ENCODE measurements at places on chromosomes 2 and 18. TPM values are rescaled to one million over a fixed set of nuclear protein-coding genes. Genes with fewer than 3 reads are reported as not detected.

GRCh38 chr18:23194155-23194996 is 59.1 kb downstream of the CABLES1 start:
- peak; percentile 48 for DNase-seq

DNA sequence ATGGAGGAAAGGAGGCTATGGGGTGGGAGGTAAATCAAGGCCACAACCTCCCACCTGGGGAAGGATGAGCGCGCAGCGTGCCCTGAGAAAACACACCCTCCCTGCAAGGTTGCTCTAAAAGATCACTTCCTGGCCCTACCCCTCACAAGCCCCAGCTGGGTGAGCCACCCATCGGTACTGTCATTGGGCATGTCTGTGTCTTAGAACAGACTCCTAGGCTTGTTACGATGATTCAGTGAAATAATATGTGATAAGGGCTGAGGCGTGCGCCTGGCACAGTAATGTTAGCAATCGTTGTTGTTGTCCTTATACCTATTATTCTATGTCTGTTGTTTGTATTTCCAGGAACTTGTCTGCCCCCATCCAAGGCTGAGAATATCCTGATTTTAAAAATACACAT is 175.1 kb downstream of the ZFP36L2 start:
- peak; percentile 83 for DNase-seq

Gene DAW1
- not detected for total RNA-seq

Gene MOGAT1
- not detected for total RNA-seq

DNA sequence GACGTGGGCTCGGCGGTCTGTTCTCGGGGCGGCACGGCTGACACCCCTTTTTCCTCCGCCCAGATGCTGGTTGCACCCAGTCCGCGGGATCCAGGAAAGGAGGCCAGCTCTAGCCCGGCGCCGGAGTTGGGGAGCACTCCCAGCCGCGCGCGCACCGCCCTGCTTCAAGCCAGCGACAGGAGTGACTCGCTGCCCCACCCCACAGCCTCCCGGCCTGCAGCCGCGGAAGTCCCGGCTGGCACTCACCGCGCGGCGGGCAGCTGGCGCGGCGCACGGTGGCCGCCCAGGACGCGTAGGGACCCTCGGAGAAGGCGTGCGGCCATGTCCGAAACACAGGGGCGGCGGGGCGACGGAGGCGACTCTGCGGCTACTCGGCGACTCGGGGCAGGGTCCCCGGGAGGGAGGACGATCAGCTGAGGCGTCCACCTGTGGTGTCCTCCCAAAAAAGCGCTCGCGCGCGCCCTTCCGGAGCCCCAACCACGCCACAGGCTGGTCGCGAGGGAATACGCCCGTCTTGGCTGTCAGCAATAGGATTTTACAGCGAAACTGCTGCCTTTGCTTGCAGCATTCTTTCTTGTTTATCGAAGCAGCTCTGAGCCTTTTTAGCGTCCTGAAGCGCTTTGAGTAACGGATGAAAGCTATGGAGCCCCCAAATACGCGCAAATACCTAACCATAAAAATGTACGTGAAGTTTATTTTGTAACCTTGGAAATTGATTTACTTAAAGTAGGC is at the start of gene ACADL:
Gene ACADL (minus strand): TSS at position 507 of the 732 bp plus-strand sequence. CDS start 184 bp downstream, at position 323.
- peak; percentile 34 for DNase-seq

GRCh38 chr2:234929002-234929401 is 22.8 kb upstream of the SH3BP4 start:
- no peak for DNase-seq

DNA sequence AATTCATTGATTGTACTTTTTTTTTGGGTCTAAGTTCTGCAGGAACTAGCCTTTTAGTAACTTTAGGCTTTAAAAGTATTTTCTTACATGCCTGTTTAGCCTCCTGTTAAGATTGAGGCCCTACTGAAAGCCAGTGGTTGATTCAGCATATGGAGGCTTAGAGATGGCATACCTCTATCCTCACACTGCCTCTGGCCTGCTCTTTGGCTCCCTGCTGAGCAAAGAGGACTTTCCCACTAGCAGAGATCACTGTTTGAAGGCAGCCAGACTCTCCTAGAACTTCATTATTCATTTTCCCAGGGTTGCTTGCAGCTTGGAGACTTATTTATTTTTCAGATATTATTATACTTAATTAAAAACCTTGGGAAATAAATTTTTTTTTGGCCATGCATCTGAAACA is 405.6 kb upstream of the MEX3C start:
- DNase-seq, result no peak

Gene REG3G
- not detected for total RNA-seq

GRCh38 chr2:69950241-69950640 is 11.2 kb downstream of the ASPRV1 start:
- no peak for DNase-seq

Gene IL36A
- total RNA-seq, result 2.0 TPM

DNA sequence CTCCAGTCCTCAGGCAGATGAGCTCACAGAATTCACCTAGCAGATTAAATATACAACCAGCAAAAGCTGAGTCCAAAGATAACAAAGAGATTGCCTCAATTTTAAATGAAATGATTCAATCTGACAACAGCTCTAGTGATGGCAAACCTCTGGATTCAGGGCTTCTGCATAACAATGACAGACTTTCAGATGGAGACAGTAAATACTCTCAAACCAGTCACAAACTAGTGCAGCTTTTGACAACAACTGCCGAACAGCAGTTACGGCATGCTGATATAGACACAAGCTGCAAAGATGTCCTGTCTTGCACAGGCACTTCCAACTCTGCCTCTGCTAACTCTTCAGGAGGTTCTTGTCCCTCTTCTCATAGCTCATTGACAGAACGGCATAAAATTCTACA is 86.0 kb downstream of the PTRHD1 start:
- DNase-seq, result no peak

Gene HOXD11
- total RNA-seq, result not detected
